Naive B cell (primary cell): ENCODE measurements at places on chromosomes 6 and 20. TPM values are rescaled to one million over a fixed set of nuclear protein-coding genes. Genes with fewer than 3 reads are reported as not detected.
A peak's percentile ranks its signal among the peaks of the same experiment; 100 is the strongest.

Gene GNL1
- 23.8 TPM for polyA plus RNA-seq

Gene BPIFB2
- polyA plus RNA-seq = not detected

Gene SLC22A16
- not detected for polyA plus RNA-seq

DNA sequence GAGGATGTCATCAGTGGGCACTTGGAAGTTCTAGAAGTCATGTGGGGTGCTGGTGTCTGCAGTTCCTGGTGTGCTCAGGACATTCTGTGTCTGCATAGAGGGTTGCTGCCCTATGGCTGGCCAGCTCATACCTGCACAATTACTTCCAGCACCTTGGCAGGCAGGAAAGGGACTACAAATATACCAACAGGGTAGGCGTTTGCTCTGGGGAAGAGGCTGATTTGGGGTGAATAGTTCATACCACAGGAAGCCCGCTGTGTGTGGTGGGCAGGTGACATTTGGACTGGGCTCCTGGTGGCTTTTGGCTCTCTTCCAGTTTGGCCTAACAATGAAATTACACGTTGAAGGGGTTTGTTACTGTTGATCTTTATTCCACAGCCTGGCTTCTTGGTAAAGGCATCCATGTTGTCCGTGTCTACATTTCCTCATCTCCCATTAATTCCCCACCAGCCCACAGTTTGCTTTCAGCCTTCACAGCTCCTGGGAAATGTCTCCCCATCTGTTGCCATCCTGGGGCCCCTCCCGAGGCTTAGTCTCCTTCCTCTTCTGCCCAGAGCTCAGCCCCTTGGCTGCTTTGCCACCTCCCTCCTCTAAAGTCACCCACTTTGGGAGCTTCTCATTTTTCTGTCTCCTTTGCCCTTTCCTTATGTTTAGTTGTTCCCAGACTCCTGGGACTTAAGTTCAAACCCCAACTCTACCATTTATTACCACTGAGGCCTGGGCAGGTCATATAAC lies 88.1 kb downstream of the RSPH3 start:
- H3K27me3 ChIP-seq = no peaks in the 10 kb centered on the region
- peak overlapping the region; percentile 93 for H3K27ac ChIP-seq
- H3K4me1 ChIP-seq = peaks cover 47% of the 10 kb centered on the region

DNA sequence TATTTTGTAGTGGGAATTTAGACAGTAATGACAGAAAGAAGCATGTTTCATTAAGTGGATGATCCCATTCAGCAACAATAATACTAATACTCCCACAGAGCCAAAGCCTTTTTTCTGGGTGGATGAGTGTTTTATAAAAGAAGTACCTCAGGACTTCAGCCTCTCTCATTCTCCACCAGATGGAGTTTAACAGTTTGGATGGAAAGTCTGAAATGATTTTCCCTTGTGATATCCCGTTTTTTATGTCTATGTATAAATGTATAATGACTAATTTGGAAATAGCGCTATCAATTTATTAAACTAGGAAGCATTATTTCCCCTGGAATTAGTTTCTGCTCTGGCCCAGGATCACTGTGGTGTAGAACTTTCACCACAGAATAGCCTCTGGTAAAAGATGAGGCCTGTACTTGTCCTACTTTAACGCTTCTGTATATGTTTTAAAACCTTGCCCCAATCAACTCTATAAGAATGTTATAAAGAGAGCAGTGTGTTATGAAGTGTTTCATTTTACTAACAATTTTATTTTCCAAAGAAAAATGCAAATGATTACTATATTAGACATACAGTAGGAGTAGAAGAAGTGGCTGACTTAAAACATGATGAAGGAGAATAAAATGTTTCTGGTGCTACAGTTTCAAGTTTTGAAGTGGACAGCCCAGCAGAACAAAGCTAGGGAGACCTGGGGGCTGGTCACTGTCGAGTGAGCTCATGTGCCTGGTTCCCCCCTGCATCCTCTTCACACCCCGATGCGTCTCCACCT lies 135.6 kb downstream of the HIVEP1 start:
- H3K27ac ChIP-seq = peak overlapping the region; percentile 67
- DNase-seq = no peak
- no peaks in the 10 kb centered on the region for H3K36me3 ChIP-seq

Gene ZNF165
- polyA plus RNA-seq = 6.7 TPM

- no peak overlapping the region for H3K4me3 ChIP-seq
- H3K27ac ChIP-seq = no peak overlapping the region
- peaks cover 17% of the 10 kb centered on the region for H3K27me3 ChIP-seq
Measured at GRCh38 chr20:15674253-15675060, 898.8 kb downstream of the KIF16B start.

Gene RIPPLY2
- polyA plus RNA-seq = not detected

DNA sequence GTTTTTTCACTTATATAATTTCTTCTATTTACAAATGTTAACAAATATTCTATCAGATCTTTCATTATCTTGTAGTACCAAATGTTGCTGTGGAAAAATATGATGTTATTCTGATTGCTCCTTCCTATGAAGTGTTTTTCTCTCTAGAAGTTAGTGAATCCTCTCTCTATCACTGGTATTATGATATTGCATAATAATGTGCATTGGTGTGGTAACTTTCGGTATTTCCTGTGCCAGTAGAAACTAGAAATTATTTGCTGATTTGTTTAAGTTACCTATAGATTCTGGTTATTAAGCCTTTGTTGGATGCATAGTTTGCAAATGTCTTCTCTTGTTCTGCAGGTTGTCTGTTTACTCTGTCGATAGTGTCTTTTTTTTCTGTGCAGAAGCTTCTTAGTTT lies 342.5 kb downstream of the CENPW start:
- H3K4me1 ChIP-seq = no peaks in the 10 kb centered on the region
- no peak overlapping the region for H3K4me3 ChIP-seq
- no peak overlapping the region for H3K27ac ChIP-seq
- no peak for DNase-seq
- H3K36me3 ChIP-seq = no peaks in the 10 kb centered on the region

DNA sequence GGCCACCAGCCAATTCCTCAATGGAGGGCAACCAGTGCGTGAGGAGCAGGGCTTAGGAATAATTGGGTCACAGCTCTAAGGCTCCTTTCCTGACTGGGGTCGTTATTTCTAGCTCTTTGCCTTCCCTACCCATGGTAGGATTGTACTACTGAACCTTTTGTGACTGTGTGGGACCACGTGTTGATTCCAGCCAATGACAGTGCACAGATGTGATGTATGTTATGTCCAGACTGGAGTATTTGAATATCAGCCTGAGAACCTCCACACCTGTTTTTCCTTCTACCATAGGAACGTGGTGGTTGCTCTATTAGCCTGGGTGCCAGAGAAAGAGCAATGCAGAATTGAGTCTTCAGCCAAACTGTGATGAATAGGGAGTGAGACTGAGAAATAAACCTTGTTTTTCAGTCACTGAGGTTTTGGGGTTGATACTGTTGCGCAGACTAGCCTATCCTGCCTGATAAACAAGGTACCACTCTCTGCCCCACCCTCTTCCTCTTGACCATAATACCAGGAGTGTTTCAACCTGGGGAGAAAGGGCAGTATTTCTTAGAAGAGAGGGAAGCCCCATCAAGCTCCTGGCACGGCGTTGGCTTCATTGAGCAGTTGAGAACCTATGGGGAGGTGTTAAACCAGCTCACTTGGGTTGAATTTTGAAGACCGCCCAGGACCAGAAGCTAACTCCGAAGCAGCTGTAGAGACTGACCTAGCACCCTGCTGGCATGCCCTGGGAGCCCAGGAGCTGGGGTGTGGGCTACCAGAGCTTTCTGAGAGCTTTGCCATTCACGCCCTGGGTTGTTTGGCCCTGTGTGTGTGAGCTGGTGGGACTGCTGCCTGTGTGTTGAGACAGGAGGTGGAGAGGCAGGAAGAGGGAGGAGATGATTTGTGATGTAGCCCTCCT lies 105.5 kb upstream of the BACH2 start:
- H3K4me1 ChIP-seq = peaks cover 53% of the 10 kb centered on the region
- H3K36me3 ChIP-seq = no peaks in the 10 kb centered on the region
- no peak overlapping the region for H3K4me3 ChIP-seq
- H3K27me3 ChIP-seq = no peaks in the 10 kb centered on the region
- peak overlapping the region; percentile 43 for H3K27ac ChIP-seq
- no peak for DNase-seq

- no peaks in the 10 kb centered on the region for H3K4me1 ChIP-seq
- DNase-seq = no peak
- H3K27me3 ChIP-seq = no peaks in the 10 kb centered on the region
Measured at GRCh38 chr6:91498576-91498975, 911.7 kb upstream of the MAP3K7 start.
